ENCODE measurements at places on chromosomes 11 and 22.

DNA sequence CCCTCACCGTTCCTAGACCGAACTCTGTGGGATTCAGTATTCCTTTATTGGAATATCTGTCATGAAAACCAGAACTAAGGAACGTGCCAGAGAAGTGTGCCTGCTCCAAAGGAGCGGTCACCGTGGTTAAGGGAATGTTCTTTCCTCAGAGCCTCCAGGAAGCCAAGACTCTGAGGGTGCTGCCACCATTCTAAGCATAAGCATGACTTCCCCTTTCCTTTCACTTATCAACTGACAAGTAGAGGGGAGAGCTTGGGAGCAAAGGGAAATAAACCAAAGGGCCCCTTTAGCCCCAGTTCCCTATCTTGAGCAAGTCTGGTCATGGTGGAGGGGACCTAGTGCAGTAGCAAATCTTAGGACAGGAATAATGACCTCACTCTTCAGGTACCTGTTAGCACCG, 26.8 kb downstream of the CTR9 start:
- no peak for DNase-seq

DNA sequence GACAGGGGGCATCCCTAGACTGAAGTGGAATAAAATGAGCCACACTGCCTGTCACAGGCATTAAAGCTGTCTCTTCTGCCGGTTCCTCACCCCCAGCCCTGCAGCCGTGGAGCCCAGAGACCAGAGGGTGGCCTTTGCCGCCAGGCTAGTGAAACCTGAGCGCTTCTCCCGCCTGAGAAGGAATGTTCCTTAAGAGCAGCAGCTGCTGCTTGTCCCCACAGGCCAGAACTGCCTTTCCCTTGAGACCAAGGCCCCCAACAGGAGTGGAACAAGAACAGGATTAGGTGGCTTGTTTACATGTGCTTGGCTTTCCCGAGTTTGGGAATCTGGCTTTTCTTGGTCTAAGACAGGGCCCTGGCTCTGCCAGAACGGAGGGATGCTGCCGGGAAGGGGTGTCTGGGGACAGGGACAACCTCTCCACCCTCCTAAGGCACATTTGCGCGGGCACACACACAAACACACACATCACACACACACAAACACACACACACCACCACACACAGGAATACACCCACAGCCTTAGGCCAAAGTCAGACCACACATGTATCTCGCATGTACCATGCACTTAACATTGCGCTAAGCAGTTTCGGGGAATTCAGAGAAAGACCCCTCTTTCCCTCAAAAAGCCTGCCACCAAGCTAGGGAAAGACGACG, 91.8 kb downstream of the FEZ1 start:
- no peak for DNase-seq

DNA sequence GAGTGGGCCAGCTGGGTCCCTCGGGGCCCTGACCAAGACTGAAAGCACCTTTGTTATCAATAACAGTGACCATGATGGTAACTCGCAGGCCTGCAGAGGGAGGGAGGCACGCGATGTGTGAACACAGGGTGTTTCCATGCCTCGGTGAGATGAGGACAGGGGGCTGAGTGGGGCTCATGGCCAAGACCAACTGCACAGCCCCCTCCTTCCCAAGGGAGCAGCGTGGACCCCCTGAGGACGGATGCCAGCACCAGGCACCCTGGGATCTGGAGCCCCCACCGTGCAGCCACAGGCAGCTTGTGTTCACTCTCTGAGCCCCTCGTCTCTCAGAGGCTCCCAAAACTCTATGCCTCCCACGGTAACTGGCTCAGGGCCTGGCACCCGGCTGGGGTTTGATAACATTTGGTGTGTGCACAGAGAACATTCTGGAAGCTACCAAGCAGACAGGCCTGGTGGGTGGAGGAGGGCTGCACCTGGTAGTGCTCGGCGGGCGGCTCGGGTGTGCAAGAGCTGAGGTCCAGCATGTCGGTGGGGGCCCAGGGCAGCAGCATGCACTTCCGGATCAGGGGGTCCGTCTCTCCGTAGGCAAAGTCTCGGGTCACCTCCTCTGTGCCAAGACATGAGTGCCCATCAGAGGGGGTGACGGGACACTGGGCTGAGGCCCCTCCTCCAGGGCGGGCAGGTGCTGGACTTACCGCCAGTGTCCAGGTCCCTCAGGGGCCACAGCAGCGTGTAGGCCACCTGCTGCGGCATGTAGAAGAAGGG, 7.6 kb downstream of the TTLL12 start:
- DNase-seq: no peak

- DNase-seq: no peak
Observed at GRCh38 chr11:35683728-35684339, 21.3 kb downstream of the TRIM44 start.
